ENCODE measurements at places on chromosomes 13 and 19.

DNA sequence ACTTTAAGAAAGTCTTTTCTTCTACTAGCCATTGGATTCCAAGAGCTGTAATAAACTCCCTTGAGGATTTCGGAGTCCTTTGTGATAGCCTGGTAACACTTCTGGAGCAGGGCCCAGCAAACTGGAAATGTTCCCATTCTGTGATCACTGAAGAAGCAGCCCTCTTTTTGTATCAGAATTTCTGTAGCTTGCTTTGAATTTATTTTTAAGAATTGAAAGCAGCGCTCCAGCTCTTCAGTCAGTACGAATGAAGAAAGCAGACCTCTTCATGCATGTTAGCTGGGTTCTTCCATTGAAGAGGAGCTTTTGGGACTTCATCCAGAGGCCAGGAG, 141.5 kb downstream of the AKAP11 start:
- DNase-seq, result no peak

GRCh38 chr13:92346046-92346445, 880.6 kb upstream of the GPC6 start:
- no peak for DNase-seq

DNA sequence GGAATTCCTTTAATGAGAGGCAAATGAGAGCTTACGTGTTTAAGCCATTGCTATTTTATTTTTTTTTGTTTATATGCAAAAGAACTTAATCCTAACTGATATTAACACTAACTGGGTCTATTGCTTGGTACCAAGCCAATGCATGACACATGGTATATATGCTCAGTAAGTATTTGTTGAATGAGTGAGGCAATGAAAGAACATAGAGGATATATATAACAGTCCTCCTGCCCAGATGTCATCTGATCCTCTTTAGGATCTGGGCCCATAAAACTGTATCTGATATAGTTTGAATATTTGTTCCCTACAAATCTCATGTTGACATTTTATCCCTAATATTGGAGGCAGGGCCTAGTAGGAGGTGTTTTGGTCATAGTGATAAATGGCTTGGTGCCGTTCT, 13.0 kb upstream of the ALOX5AP start:
- no peak for DNase-seq

- no peak for DNase-seq
Measured at GRCh38 chr19:31943191-31943661, 402.2 kb upstream of the ZNF507 start.

- no peak for DNase-seq
Measured at GRCh38 chr13:79659121-79659521, 178.2 kb downstream of the NDFIP2 start.

- DNase-seq, result no peak
Measured at GRCh38 chr13:83865161-83866137, 16.8 kb downstream of the SLITRK1 start.

DNA sequence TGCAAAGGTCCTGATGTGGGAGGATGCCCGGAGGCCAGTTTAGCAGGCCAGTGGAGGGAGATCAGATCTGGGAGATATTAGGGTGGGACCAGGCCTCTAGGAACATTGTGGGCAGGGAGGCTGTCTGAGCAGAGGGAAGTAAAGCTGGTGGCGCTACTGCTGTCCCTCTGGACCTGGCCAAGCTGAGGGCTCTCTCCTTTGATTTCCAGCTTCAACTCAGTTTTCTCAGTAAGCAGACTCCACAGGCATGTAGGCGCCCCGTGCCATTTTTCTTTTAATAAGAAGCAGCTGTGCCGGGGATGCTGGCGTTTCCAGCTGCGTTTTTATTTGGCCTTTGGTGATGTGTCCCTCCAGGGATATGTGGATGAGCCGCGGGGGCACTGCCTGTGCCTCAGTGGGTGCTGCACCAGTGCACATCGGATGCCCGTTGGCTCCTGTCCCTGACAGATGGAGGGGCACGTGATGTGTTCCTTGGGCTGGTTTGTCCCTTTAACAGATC, 6.7 kb downstream of the DNM2 start:
- DNase-seq, result no peak

- no peak for DNase-seq
Measured at GRCh38 chr13:49439609-49440008, 4.3 kb downstream of the CAB39L start.

DNA sequence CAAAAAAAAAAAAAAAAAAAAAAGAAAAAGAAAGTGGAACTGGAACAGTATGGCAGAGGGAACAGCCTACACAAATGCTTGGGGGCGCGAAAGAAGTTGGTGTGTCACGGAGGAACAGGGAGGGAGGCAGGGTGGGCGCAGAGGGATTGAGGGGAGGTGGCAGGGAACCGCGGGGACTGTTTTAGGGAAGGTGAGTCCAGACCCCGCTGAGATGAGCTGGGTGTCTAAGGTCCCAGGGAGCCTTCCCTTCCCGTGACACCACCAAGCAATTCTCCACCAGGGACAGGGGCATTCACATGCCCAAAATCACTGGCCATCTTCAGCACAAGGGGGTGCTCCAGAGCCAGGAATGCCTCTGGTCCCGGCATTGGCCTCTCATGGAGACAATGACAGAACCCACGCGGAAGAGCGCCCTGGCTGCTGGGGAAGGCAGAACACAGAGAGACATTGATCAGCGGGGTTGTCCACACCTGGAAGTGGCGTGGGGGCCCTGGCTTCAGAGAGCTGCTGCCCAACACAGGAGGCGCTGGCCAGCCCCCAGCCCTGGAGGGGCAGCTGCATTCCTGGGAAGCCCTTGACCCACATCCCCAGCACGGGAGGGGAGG, 6.9 kb downstream of the PEAK3 start:
- DNase-seq, result no peak

- DNase-seq, result no peak
Measured at GRCh38 chr13:107960301-107960700, 255.0 kb downstream of the LIG4 start.

- DNase-seq, result no peak
Measured at GRCh38 chr19:45640849-45641273, 1.7 kb upstream of the EML2 start.

- DNase-seq, result no peak
Measured at GRCh38 chr19:7512400-7512851, 3.5 kb upstream of the ZNF358 start.

GRCh38 chr13:74661851-74662250, 527.6 kb upstream of the KLF12 start:
- DNase-seq, result no peak

DNA sequence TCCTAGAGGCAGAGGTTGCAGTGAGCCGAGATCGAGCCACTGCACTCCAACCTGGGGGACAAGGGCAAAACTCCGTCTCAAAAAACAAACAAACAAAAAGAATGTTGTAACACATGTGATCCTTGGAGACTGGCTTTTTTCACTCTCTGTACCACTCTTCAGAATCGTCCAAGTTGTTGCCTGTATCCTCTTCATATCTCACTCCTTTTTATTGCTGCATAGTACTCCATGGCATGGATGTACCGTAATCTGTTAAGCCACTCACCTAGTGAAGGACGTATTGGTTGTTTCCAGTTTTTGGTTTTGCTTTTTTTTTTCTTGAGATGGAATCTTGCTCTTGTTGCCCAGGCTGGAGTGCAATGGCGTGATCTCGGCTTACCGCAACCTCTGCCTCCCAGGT, 7.0 kb upstream of the CD22 start:
- no peak for DNase-seq

DNA sequence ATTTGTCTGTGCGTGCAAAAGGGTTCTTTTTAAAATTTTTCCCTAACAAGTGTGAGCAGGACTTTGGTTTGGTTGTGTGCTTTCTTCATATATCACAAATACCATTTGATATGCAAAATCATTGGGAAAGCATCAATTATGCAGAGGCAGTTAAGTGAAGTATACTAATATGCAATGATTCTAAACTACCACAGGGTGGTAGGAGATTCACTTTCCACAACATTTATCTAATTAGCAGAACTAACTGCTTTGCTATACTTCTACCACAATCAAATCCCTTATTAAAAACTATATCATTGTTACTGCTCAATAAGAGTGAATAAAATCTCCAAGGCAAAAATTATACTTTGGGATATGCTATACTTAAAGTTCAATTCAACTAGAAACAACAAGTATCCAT, 2738.9 kb upstream of the PCDH20 start:
- no peak for DNase-seq

- DNase-seq, result no peak
Measured at GRCh38 chr19:5080030-5080654, 111.2 kb downstream of the KDM4B start.

DNA sequence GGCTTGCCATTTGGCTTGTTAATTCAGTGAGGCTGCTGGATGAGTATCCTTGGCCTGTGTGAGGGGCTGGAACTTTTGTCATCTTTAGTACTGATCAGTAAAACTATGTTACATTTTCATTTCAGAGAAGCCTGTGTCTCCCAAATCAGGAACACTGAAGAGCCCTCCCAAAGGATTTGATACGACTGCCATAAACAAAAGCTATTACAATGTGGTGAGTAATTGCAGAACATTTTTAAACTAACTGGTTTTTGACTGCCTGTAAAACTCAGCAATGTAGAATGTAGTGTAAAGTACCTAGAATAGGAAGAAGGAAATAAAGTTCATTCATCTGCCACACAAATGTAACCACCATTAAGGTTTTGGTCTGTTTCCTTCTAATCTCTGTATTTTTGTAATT, 87.4 kb upstream of the TEX29 start:
- no peak for DNase-seq

DNA sequence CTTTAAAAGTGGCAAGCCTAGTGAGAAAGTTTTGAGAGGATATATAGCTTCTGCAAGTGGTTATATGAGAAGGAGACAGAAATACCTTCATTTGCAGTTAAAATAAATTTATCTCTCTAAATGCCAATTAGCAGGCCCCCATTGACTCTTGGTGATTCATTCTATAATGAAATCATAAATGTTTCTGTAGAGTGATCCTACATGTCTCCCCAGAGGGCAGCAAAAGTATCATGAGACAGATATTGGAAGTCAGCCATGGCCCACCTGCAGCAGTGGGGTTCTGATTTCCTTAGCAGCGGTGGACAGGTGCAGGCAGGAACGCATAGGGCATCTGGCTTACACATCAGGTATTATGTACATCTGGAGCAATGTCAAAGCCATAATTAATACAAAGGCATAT, 385.4 kb upstream of the SLC10A2 start:
- no peak for DNase-seq

DNA sequence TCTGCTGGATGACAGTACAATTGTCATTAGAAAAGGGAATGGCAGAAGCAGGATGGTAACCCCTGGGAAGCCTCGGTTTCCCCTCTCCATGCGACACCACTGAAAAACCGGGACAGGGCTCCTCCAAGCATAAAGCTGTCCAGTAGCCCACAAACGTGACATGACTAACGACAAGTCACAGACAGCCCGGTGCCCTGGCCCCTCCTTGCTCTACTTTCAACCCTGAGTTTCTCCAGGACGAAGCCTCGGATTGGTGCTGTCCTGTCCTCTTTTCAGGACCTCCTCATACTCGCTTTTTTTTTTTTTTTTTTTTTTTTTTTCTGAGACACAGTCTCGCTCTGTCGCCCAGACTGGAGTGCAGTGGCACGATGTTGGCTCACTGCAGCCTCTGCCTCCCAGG, 16.3 kb downstream of the DPP9 start:
- DNase-seq, result no peak

- DNase-seq, result no peak
Measured at GRCh38 chr19:57302727-57303401, 17.4 kb upstream of the ZNF543 start.

DNA sequence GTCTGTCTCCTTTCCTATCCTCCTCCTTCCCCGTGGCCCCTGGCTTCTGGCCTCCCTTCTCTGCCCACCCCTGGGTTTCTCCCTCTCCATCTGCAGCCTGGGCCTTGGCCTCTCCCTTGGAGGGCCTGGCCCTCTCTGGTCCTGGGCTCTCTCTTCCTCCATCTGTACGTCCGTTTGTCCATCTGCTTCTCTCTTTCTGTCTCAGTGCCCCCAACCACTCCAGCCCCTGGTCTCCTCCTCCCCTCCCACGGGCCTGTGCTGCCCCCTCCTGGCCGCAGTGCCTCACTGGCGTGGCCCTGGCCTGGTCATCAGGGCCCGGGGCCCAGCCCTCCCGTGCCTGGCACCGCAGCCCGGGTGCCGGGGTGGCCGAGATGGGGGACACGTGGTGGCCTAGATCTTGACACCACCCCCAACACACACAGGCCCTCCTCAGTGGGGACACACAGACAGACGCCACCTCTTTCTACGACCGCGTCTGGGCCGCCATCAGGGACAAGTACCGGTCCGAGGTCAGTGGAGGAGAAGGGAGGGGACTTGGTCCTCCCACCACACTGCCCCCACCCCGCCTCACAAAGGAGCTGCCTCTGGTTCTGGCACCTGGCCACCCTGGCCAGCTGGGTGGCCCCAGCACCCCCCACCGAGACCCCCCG, 11.3 kb downstream of the PRKCSH start:
- DNase-seq, result no peak

DNA sequence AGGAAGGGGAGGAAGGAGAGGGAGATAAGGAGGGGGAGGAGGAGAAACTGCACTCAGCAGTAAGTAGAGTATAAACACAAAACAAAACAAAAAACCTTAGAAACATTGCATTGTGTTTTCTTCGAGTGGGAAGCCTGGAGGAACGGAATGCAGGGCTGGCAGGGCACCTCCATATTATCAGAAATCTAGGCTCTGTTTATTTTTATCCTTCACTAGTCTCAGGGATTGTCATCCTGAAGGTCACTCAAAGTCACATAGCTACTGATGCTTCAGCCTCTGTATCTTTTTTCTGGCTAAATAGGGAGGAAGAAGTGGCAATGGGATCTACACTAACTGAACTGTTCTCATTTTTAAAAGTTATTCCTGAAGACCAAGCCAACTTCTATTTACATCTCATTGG, 467.8 kb downstream of the KCTD12 start:
- DNase-seq, result no peak

DNA sequence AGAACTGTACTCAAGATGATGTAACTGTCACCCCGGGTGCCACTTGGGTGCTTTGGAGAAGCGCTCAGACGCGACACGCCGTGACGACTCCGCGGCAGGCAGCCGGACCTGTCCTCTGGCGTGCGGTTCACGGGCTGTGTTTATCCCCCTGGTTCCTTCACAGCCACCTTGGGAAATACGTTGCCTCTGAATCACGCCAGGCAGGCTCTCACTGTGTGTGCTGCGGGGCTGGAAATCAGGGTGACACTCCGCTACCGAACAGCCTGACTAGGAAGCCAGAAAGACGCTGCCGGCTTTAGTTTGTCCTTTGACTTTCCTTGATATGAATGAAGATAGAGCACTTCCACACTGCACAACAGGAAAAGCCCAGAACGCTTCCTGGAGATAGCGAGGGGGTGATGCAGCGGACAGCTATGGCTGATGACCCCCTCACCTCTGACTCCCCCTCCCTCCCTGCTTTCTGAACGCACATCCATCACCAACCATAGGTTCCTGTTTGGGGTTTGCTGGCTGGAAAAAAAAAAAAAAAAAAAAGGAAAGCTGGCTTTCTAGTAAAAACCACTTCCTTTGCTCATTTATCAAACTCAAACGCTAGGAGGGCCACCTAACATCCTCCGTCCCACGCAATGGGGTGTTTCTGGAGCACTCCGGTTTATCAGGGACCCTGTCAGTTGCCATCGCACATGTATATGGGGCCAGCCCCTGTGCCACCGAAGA, 3.7 kb upstream of the GP6 start:
- DNase-seq, result no peak

DNA sequence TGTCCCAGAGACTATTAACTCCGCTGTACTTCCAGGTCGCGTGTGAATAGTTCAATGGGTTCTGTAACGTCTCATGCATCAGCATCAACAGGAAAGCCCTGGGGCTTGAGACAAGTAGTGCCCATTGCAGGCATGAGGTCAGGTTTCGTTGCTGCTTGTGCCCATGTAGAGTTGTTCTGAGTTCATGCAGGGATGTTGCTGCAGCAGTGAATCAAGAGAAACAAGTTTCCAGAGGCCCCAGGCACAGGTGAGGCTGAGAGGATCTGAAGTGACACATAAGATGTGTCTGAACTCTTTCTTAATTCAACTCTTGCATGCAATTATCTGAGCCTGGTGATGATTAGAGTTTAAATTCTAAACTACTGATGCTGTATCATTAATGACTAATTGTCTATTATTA, 8.6 kb upstream of the ZNF283 start:
- DNase-seq, result no peak
